ENCODE measurements at places on chromosomes 6 and 20.

GRCh38 chr20:60984666-60985065 lies 267.4 kb upstream of the CDH4 start:
- DNase-seq: peak; percentile 15

DNA sequence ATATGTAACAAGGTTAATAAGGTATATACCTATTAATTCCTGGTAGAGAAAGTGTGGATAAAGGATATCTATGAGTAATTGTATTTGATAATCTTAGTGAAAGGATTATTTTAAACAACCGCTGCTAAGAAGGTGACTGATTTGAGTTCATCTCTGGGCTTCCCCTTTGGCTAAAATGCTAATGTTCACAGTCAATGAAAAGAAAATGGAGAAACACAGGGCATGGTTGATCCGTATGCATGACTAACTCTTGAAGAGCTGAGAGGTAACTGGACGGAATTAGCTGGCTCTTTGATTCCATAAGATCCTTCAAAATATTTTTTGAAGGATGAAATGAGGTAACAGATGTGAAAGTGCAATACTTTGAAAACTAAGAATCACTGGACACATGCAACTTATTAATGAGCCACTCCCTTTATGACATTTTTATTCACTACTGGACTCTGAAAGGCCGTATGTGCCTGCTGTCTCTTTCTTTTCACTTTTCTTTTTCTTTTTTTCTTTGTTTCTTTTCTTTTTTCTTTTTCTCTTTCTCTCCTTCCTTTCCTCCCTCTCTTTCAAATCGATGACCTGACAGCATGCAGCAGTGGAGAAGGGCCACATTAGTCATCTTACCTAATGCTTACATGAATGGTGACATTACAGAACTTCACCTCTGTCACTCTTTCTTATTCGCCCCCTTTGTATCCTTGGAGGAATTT lies 464.6 kb downstream of the CDKAL1 start:
- DNase-seq: peak; percentile 15

- DNase-seq: peak; percentile 98
Measured at GRCh38 chr20:10673842-10674683, at the start of gene JAG1. Gene JAG1 (minus strand): TSS chr20:10673999. CDS start chr20:10673530, 469 bp downstream.

- no peak for DNase-seq
Measured at GRCh38 chr6:41344876-41345275, 9.5 kb downstream of the NCR2 start.

DNA sequence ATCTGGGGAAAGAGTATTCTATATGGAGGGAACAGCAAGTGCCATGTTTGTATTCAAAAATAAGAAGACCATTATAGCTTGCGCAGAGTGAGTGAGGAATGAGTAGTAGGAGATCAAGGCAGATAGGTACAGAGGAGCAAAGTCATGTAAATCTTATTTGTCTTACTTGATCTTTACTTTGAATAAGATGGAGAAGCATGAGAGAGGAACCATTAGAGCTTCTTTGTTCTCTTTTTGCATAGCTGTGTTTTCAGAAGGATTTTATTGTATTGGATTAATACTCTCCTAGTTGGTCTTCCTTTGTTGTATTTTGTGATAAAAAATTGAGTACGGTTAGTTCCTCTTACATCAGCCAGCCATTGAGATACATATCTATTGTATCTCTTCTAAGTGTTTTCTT lies 88.4 kb downstream of the SCAF8 start:
- DNase-seq: no peak

Measured in eye (tissue), 1 donor.